Left lung (tissue), 14 donors: ENCODE measurements at places on chromosomes 6 and 20. TPM values are rescaled to one million over a fixed set of nuclear protein-coding genes. Genes with fewer than 3 reads are reported as not detected.

The CD93 gene
- total RNA-seq = 71.2 TPM

The CALHM5 gene
- total RNA-seq = 2.9 TPM

The HINT3 gene
- 23.8 TPM for total RNA-seq

The SIRPD gene
- 1.6 TPM for total RNA-seq

DNA sequence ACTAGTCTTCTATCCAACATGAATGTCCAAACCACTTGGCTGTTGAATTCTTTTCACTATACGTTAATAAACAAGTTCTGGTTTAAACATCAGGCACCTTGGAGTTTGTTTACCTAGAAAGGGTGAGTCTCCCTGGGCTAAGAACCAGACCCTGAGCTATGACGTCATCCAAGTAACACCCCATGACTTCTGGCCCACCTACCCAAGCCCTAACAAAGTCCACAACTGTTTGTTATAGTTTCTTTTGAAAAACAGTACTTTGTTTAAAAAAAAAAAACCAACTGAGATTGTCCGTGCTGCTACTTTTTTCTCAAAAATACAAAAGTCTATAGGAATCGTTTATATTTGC, 146.9 kb upstream of the BEND6 start:
- no peaks in the 10 kb centered on the region for H3K27me3 ChIP-seq
- no peaks in the 10 kb centered on the region for H3K4me1 ChIP-seq
- H3K36me3 ChIP-seq = no peaks in the 10 kb centered on the region
- no peak for DNase-seq
- H3K27ac ChIP-seq = no peak overlapping the region

DNA sequence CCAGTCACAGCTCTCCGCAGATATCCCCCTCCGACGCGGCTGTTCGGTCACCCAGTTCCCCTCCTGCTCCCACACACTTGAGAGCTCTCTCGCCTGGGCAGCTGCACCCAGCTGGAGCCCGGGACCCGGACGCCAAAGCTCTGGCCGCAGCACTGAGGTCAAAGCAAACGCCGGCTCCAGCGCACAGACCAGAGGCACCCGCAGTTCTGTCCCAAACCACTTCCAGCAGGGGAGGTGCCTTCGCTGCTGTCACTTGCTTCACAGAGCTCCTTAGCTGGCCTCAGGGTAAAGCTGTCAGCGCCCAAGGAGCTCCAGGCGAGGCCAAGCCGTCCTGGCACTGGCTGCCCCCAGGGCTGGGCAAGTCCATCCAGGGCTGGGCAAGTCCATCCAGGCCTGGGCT, 27.9 kb downstream of the SLC2A4RG start:
- no peaks in the 10 kb centered on the region for H3K27me3 ChIP-seq
- no peak overlapping the region for H3K27ac ChIP-seq
- no peak for DNase-seq
- no peak overlapping the region for H3K4me3 ChIP-seq
- no peaks in the 10 kb centered on the region for H3K36me3 ChIP-seq

DNA sequence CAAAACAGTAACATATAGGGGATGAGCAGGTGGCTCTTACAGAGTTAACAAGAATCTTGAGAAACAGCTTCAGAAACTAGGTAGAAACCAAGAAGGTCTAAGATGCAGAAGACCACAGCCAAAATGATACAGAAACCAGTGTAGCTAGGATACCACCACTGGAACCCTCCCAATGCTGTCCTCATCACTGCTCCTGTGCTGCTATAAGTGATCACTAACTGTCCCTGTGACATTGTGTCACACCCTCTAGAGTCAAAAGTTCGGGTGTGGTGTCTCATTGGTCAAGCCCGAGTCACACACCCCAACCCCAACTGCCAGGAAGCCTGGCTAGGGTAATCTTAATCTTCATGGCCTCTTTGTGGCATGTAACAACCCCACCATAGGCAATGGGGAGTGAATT, 153.1 kb downstream of the RCAN2 start:
- H3K4me3 ChIP-seq = no peak overlapping the region
- no peak for DNase-seq
- H3K36me3 ChIP-seq = no peaks in the 10 kb centered on the region
- H3K4me1 ChIP-seq = no peaks in the 10 kb centered on the region
- no peak overlapping the region for H3K27ac ChIP-seq

DNA sequence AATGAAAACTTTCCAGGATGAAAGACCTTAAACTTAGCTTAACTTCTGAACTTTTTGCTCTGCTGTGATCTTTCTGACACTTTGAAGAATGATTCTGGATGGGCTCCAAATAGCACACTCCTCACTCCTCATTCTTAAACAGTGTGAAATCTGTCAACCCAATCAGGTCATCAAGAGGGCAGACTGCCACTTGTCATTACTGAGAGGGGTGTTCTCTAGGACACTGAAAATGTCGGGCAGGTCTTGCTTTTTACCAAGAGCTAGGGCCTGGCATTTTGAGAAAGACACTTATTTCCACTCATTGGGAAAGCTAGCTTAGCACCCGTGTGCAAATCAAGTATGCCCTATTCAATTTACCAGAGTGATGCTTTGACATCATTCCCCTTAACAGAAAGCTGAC, 122.2 kb downstream of the MTFR2 start:
- peaks cover 9% of the 10 kb centered on the region for H3K4me1 ChIP-seq
- no peaks in the 10 kb centered on the region for H3K27me3 ChIP-seq
- peak; percentile 17 for DNase-seq

- H3K4me3 ChIP-seq = no peak overlapping the region
- H3K27ac ChIP-seq = no peak overlapping the region
- H3K4me1 ChIP-seq = no peaks in the 10 kb centered on the region
- no peaks in the 10 kb centered on the region for H3K27me3 ChIP-seq
These were observed 37.0 kb upstream of the BTBD3 start for GRCh38 chr20:11880680-11881079.

- no peak overlapping the region for H3K4me3 ChIP-seq
- peak; percentile 53 for DNase-seq
- no peaks in the 10 kb centered on the region for H3K4me1 ChIP-seq
- no peak overlapping the region for H3K27ac ChIP-seq
These were observed 18.9 kb upstream of the DSN1 start for GRCh38 chr20:36792422-36792821.
